Hematopoietic multipotent progenitor cell treated with erythropoietin and hydrocortisone succinate and interleukin-3 and kit ligand, for 8 days (in vitro differentiated cells): ENCODE measurements at places on chromosomes 4 and X.
A peak's percentile ranks its signal among the peaks of the same experiment; 100 is the strongest.

DNA sequence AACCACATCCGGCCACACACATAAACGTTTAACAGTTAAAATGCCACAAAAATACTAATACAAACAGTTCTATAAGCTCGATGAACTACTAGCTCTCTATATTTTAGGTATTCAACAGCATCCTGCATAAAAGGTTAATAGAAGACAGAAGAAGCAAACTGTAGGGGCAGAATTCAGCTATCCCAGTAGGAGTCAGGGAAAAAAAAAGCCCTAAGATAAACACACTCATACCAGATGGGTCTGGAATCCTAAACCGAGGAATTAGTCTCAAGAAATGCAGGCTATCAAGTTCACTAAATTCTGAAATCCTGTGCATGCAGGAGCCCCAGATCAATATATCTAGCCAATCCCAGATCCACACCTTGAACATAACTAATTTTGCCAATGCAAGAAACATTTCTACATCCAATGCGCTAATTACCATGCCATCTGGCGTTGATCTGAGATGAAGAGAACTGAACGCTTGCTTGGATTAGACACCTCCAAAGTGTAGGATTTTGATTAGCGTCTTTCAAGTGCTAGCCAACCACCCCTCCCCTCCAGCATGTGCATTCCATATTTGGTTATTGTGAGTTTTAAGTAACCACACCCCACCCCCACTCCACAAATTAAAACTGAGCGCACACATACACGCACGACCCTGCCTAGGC lies 512.2 kb upstream of the INTU start:
- DNase-seq: no peak

DNA sequence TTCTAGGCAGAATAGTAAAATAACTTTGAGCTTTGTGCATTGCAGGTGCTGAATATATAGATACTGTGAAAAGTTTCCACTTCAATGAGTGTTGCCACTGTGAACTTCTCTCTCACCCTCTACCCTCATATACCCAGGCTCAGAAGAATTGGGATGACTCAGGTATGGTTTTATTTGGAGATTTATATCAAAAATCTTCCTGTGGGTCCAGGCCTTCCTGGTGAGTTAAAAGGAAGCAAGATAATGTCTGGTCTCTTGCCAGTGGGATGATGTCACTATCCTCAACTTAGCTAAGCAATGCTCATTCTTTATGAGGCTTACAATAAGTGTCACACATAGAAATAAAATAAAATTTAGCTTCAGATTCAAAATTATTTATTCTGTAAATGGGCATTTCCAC lies 153.3 kb upstream of the TENT5D start:
- no peak for DNase-seq

- DNase-seq: no peak
Measured at GRCh38 chr4:135240796-135241195, 1039.2 kb upstream of the PABPC4L start.

GRCh38 chr4:176526704-176527103 lies 206.9 kb downstream of the SPCS3 start:
- no peak for DNase-seq

DNA sequence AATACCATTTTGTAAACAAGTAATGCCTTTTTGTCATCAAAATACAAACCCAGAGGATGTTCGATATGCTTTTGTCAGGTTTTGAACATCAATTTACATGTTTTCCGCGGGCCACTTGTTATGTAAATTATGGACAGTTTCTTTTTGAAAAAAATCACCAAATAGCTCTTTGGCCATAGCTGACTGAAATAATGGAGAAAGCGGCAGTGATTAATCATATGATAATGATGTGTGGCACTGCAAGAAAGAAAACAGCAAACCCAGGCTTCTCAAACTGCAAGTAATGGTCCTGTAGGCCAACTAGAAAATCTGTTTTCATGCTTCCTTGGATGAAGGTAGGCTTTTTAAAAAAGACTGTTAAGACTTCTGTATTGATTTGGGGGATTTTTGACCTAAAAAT lies 15.6 kb upstream of the SCML1 start:
- no peak for DNase-seq

- peak; percentile 77 for DNase-seq
Measured at GRCh38 chr4:145098675-145099037, 545 bp downstream of the ABCE1 start.

DNA sequence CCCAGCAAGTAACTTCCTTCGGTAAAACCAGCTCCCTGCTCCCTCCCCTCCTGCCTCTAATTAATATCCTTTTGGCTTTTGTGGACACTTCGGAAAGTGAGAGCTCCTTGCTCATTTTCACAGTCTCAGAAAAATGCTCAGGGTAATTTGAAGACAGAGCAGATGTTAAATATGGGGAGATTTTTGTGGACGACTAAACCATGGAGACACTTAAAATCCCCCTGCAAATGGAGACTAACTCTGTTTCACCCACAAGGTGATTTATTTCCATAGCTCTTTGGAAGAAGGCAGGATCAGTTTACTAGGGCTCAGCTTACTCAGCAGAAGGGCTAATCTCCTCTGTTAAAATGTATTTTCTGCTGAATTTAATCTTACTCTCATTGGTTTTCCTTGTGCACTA lies 12.2 kb upstream of the AMOT start:
- no peak for DNase-seq

DNA sequence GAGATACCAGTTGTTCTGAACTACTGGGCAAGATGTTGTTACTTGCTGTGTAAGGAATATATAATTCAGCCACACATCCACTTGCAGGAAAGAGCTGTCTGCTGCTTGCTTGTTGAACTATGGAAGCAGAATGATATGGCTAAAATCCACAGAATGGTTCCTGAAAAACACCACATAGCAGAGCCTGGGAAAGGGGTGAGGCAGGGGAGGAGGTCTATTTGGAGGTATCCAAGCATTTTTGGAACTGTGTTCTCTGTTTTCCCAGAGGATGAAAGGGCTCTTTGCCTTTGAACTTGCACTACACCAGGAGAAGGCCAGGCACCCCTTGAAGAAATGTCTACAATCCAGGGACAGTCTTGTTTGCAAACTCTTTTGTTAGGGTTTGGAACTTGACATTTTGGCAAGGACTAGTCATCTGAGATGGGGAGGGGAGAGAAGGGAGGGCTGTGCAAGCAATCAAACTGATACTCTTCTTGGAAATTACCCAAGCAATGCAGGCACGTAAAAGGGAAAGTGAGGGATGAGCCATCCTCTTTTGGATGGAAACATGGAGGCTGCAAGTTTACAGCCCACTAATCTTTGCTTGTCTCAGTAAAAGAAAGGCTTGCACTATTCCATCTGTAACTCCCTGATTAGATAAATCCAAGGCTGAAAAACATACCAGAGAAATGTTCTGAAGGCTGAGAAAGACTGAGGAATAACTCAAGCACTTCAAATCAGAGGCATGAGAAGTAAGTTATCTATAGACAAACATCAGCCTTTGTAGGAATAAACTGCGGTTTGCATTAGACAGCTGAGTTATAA lies 141.0 kb downstream of the TSPAN5 start:
- no peak for DNase-seq
